ENCODE measurements at places on chromosomes 2 and 18. TPM values are rescaled to one million over a fixed set of nuclear protein-coding genes. Genes with fewer than 3 reads are reported as not detected.

- no peak for DNase-seq
These were observed 8.2 kb downstream of the SERPINB7 start for GRCh38 chr18:63783394-63783793.

- no peak for DNase-seq
These were observed 13.9 kb downstream of the STAMBP start for GRCh38 chr2:73842739-73843019.

DNA sequence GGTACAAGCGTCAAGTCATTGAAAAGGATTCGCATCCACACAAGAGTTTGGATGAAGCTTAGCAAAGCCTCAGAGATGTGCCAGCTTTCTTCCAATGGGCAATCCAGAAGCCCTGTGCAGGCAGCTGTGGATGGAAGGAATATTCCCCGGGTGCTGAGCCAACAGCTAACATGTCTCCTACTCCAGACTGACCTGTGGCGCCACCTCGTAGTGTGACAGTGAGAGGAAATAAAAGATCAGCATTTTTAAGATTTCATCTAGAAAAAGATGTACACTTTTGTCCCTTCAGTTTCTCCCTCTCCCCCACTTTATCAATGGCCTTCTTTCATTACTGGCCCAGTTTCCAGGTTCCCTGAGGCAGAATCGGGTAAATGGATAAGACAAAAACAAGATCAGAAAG is 48.9 kb upstream of the SPATS2L start:
- DNase-seq = no peak

DNA sequence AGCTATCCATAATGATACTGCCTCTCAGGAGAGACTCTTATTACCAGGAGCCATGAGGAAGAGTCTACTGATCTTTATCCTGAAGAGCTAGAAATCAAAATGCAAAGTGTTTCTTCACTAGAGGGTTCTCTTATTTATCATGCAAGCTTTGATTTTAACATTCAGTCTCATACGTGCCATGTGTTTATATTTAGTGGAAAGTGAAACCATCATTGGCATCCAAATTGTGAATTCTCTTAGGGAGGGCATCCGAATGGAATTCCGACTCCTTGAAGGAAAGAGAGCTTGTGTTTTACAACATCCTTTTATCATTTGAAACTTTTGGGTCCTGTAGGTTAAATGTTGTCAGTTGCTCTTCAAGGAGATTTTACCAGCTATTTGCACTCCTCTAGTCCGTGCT is 170.4 kb upstream of the SESTD1 start:
- no peak for DNase-seq

DNA sequence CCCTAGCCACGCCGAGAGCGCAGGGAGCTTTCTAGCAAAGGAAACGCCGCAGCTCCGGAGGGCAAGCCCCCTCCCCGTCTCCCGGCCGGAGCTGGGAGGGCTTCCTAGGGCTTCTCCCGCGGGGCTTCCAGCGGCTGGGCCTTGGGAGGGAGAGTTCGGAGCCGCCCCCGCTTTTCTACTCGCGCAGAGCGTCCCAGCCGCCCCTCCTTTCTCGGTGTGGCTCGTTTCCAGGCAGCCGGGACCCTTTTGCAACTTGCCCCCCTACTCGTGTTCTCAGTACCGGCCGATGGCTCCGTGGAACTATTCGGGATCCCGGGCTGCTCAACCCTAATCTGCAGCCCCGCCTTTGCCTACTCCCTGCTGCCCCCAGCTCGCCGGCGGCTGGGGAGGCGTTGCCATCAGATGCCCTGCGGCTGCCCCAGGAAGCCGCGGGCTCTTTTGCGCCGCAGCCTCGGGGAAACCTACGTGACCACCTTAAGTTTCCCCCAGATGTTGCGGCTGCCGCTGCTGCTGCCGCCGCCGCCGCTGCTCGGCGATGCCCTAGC is 1.5 kb upstream of the NR4A2 start:
- DNase-seq = peak; percentile 17

DNA sequence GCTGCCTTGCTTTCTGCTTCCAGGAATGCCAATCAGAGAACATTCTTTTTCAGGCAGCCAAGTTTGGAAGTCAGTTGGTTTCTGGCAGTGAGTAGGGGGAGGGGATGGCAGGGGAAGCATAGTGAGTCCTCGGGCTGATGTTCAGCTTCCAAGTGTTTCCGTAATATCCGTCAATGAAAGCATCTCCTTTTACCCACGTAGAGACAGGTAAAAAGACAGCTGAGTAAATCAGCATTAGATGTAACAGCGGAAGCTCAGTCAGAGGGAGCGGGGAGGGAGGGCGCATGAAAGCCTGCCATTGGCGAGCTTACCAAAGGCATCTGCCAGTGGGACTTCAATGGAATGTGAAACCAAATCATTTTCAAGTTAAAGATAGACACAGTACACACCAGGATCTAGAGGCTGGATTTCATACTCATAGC is 117.1 kb upstream of the DTNA start:
- DNase-seq = peak; percentile 64

GRCh38 chr18:62389761-62390481 is 64.8 kb downstream of the TNFRSF11A start:
- DNase-seq = no peak

DNA sequence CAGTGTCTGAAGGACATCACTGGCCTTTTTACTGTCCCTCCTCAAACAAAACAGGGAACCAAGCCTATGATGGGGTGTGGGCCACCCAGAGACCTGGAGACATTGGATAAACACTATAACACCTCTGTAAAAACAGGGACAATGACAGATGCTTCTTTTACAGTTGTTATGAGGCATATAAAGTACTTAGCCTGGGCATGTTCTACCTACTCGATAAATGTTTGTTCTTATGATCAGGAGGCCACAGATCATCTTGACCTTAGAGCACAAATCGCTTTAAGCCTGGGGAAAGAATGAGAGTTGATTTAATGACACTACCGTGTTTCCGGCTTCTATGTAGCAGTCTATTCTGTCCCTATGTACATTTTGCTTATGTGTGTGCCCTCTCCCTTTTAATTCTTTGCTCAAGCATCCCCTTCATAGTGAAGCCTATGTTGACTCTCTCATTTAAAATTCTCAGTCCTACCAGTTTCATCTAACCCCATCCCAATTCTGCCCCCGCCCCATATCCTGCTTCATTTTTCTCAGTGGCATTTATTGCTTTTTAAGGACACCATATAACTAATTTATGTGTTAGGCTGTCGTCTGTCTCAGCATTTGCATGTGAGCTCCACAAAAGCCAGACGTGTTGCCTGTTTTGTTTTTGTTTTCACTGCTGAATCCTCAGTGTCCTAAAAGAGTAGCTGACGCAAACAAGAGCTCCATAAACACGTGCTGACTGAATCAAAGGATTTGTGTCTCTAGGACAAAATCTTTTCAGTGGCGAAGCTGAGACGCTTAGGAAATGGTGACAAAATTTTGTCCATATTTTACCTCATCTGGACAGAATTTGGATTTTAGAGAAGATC is 182.3 kb upstream of the ST6GAL2 start:
- DNase-seq = no peak

DNA sequence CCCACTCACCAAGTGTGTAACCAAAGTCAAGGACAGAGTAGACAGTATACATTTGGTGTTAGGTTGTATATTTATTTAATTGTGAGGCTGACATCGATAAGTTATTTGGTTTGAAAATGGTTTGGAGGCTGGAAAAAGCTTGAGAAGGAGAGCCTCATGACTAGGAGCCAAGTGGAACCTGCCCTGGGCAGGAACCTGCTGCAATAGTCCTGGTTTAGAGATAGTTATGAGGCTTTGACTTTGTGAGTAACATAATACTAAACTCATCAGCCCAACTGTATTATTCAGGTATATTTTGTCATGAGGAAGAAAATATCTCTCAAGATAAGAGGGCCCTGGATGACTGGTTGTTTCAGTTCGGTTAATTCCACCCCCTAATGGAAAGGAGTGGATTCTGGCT is 234.3 kb upstream of the CYRIA start:
- no peak for DNase-seq

DNA sequence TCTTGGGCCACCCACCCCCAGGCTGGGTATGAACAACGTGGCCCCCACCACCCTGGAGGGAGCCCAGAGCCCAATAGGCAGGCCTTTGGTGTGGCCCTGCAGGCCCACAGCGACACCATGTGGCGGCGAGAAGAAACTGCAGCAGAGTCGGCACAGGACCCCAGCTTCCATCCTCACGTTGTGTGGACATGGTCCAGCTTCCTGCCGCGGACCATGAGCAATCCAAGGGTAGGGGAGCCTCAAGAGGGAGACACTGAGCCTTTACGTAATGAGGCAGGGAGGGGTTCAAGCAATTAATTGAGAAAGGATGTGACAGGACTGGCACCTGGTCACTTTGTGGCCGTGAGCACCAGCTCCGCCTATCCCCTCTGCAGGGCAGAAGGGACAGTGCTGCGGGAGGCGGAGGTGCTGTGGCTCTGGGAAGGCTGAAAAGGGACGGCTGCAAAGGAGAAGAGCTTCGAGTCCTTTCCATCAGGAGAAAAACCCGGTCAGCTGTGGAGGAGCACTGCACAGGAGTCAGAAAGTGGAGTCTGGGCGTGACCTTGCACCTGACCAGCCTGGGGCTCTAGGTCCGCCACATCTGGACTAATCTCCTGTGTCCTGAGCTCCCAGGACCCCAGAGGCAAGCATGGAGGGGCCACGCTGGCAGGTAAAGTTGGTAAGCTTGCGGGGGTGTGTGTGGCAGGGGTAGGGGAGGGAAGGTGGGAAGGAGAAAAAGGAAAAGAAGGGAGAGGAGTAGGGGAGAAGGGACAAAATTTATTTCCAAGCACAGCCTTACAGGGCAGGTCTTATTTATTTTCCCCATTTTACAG is 44.9 kb downstream of the TMEM37 start:
- DNase-seq = peak; percentile 67

DNA sequence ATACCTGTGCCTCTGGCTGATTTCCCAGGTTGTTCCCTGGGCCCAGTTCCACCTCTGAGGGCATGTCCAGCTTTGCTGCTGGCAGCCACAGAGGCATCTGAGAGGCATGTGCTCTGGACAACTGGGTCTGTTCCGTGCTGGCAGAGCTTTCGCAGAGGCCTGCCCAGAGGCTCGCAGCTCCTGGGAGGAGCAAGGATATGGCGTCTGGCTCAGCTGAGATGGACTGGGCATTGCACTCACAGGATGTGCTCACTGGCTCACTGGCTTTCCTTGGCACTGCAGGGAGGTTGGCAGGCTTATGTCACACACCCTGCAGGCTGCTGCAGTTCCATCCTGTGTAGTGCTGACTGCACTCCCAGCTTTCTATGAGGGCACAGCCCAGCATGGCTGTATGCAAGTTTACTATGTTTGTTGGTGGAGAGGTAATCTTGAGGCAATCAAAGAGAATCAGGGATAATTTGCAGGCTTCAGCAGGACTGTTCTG is 172.3 kb downstream of the PRKCE start:
- DNase-seq = peak; percentile 60

DNA sequence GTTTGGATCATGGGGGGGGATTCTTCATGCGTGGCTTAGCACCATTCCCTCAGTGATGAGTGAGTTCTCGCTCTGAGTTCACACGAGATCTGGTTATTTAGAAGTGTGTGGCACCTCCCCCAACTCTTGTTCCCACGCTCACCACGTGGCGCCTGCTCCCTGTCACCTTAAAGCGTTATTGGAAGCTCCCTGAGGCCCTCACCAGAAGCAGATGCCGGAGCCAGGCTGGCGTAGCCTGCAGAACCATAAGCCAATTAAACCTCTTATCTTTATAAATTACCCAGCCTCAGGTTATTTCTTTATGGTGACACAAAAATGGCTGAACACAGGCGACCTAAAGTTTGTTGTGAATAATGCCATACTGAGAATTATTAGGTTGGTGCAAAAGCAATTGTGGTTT is 10.5 kb upstream of the MTCL1 start:
- no peak for DNase-seq

- DNase-seq = no peak
These were observed 42.4 kb downstream of the LMAN2L start for GRCh38 chr2:96697476-96697875.

GRCh38 chr2:190718652-190719526 is 70.0 kb downstream of the NAB1 start:
- DNase-seq = peak; percentile 86

GRCh38 chr2:196249860-196250259 is 78.5 kb upstream of the STK17B start:
- DNase-seq = peak; percentile 29

DNA sequence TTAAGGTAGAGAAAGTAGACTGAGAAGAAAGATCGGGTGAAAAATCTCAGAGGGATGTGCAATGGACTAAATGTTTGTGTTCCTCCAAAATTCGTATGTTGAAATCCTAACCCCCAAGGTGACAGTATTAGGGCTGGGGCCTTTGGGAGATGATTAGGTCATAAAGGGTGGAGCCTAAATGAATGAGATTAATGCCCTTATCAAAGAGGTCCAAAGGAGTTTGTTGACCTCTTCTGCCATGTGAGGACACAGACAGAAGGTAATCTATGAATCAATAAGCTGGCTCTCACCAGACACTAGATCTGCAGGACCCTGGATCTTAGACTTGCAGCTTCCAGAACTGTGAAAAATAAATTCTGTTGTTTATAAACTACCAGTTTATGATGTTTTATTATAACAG is 2.7 kb upstream of the NMI start:
- no peak for DNase-seq

DNA sequence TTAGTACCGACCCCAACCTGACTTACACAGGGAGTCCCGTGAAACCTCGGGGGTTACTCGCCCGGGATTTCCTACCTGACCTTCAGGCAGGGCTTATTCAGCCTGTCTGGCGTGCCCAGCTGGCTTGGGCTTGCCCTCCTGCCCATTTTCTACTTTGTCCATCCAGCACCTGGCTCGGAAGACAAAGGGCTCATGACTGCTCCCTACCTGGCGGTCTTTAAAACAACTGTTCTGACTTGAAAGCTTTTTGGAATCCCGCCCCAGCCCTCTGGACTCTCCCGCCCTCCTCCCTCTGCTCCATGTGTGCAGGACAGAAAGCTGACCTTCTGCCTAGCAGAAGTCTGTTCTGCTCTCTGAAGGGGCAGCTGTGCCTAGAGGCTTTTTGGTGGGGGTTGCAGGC is 43.1 kb downstream of the ACKR3 start:
- no peak for DNase-seq

Gene ASPRV1
- total RNA-seq = not detected

Gene ATP6V1C2
- total RNA-seq = 0.04 TPM

Gene VAMP8
- total RNA-seq = 0.43 TPM

Gene HDLBP
- 324 TPM for total RNA-seq

Gene HRH4
- total RNA-seq = not detected

Gene NT5DC4
- total RNA-seq = not detected

Gene PLB1
- 0.10 TPM for total RNA-seq

Gene POTEC
- total RNA-seq = 0.10 TPM

Gene ASIC4
- total RNA-seq = not detected

Gene DIPK1C
- 1.6 TPM for total RNA-seq
